AG08396 (cell line): ENCODE measurements at places on chromosomes 13 and 19.
A peak's percentile ranks its signal among the peaks of the same experiment; 100 is the strongest.

DNA sequence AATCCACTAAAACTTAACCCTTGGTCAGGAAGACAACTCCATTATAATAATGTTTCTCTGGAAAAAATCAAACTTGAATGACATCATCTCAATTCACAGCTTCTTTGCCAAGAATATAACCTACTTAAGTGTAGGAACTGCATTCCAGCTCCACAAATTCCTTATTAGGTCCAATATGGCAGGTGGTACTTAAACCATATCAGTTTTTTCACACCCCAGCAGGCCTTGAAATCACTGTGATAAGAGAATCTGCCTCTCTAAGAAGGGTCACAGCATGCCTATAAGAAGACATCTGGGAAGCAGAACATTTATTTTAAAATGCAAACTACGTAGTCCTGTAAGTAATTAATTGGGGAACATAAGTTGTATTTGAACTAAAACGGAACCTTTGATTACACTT, 687.8 kb downstream of the DIAPH3 start:
- DNase-seq = no peak

- DNase-seq = peak; percentile 79
Observed at GRCh38 chr13:87671031-87671752, at the start of gene SLITRK5. Gene SLITRK5, plus strand, starts transcription at chr13:87671371. Its CDS starts 4,018 bp downstream, at chr13:87675389.

- no peak for DNase-seq
Observed at GRCh38 chr19:54905803-54906511, at the start of gene NCR1. Gene NCR1, plus strand, starts transcription at chr19:54906148. Its CDS starts 40 bp downstream, at chr19:54906188.

- DNase-seq = no peak
Observed at GRCh38 chr13:30581582-30581981, 36.1 kb upstream of the USPL1 start.

DNA sequence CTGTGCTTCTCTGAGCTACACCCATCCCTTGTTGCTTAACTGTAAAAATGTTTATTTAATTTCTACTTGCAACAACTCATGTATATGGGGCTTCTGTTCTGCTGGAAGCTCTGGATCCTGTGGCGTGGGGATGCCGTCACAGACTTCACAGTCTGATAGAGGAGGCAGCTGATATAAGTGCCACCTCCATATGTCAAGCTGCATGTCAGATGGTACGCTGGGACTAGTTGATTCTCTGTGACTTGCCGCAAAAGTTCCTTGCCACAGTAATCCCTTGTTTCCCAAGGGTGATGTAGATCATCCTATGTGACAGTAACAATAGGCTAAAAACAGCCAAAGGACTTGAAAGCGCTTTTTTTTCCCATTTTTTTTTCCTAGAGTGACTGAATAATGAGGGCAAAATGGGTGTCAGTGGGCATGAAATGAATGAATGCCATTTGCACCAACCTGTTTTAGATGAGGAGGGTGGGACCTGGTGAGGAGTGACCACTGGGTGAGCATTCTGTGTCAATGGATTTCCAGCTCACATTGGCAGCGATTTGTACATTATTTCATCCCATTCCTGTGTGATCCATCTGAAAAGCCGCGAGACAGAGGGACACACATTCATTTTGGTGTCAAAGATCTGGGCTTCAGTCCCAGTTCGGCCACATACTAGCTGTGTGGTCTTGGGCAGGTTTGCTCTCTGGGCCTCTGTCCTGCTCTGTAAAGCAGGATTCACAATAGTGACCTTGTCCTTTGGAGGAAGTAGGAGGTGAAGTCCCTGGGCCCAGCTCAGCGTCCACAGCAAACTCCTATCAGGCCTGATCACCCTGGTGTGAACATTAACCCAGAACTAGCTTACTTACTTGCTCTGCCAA, 88.9 kb upstream of the RNF113B start:
- peak; percentile 23 for DNase-seq

- DNase-seq = no peak
Observed at GRCh38 chr19:52749780-52750179, 14.9 kb upstream of the ZNF611 start.

GRCh38 chr13:96033220-96034015, 19.8 kb downstream of the UGGT2 start:
- DNase-seq = no peak

DNA sequence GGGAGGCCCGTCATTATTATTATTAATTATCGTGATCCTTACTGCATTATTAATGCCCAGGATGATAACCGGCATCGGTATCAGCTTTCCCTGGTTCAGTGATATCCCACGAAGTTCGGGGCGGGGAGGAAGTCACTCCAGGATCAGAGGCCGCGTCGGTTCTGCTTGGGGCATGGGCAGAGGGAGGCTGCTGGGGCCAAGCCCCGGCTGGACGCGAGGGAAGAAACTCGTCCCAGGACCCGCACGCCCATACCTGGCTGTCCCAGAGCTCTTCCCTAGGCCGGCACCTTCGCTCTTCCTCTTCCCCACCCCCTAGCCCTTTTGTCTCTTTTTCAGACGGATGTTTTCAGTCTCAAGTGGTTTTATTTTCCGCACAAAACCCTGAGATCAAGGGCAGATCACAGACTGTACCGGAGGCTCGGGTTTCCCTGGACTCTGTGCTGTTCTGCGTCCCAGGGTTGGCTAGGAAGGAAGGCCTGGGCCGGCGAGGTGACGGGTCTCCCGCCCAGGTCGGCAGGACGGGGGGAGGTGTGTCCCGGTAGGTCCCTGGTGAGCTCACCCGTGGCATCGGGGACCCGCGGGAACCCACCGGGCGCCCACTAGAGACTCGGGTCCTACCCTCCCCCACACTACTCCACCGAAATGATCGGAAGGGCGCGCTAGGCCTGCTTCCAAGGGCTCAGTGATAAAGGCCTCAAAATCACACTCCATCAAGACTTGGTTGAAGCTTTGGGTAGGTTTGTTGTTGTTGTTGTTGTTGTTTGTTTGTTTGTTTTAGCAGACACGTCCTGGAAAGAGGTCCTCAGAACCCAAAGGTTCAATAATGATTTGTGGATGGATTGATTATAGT, 7.9 kb downstream of the ZIC2 start:
- no peak for DNase-seq

GRCh38 chr13:50650592-50651504, 192.6 kb downstream of the DLEU7 start:
- no peak for DNase-seq

DNA sequence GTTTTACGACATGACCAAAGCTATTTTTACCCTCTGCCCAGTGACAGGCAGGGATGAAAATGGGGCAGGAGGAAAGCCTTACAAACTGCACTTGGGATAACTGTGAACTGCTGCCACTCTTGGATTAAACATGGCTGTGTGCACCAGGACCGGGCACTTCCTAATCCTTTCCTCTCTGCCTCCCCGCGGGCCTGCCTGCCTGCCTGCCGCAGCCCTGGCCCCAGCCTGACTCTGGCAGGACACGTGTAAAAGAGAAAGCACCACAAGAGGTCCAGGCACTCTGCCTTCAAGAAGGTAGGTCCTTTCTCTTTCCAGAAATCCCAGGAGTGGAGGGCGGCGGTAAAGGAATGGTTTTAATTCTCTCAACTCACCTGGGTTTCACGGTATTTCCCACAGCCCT, 4.8 kb downstream of the TSHZ3 start:
- no peak for DNase-seq

DNA sequence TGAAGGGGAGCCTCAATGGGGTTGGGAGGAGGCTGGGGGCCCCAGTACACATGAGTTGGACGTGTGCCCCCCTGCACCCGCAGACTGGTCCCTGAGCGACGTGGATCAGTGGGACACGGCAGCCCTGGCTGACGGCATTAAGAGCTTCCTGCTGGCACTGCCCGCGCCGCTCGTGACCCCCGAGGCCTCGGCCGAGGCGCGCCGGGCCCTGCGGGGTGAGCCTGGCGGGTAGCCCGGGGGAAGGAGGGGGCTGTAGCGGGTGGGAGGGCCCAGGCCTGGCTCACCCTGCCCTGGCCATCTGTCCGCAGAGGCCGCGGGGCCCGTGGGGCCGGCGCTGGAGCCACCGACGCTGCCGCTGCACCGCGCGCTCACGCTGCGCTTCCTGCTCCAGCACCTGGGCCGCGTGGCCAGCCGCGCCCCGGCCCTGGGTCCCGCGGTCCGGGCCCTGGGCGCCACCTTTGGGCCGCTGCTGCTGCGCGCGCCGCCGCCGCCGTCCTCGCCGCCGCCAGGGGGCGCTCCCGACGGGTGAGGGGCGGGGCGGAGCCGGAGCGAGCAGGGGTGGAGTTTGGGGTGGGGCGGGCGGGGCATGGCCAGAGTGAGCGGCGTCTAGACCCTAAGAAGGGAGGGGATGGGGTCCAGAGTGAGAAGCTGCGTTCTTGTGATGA, 8.1 kb downstream of the PIK3R2 start:
- peak; percentile 95 for DNase-seq

GRCh38 chr19:11321191-11322126, 18.0 kb downstream of the RAB3D start:
- no peak for DNase-seq

DNA sequence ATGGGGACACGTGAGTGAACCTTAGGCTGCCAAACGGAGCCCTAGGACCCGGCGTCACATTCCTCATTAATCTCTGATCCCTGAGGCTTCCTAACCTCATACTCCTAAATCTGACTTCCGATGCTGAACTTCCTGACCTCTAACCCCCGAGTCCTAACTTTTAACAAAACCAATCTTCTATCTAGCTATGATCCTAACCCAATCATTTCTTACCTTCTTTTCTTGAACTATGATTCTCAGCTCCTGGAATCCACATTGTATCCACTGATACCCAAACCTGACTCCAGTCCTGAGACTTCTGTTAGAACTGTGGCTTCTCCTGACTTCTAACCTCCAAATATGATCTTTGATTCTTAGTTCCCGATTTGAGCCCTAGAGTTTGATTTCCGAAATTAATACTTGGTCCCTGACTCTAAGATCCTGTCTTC, 447 bp downstream of the NFKBIB start:
- DNase-seq = no peak

DNA sequence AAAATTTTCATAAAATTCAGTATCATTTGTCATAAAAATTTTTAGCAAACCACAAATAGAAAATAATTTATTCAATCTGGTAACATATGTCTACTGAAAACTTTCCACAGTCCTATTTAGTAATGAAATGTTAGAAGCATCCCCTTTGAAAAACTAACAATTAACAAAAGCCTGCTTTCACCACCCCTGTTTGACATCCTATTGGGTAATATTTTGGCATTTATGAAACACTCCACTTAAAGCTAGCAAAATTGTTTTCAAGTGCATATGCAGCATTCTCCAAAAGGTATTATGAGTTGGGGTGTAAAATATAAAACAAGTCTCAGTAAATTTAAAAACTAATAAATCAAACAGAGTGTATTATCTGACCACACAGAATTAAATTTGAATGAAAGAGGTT, 189.4 kb downstream of the NBEA start:
- DNase-seq = no peak

DNA sequence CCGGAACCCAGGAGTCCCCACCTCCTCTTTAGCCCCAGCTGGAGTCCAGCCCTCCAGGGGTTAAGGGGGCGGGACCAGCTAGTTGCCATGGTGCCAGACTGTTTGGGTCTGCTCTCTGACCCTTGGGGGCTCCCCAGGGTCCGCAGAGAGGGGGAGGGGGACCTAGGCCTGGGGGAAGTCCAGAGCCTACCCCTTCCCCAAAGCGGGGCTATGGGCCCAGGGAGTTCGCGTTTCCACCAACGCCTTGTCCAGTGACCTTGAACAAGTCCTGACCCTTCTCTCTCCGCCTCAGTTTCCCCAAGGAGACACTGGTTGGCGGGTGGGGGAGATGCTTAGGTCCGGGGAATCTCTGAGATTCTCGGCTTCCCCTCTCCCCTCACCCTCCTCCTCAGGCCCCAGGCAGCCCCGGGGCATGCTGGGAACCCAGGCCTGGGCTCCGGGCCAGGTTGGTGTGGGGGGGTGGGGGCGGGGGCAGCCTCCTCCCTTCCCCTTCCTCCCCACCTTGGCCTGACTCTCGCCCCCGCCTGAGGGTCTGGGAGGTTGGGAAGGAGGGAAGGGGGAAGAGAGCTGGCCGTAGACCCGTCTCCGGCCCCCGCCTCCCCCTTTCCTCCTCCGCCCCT, 2.6 kb upstream of the SPACA6 start:
- DNase-seq = peak; percentile 83

DNA sequence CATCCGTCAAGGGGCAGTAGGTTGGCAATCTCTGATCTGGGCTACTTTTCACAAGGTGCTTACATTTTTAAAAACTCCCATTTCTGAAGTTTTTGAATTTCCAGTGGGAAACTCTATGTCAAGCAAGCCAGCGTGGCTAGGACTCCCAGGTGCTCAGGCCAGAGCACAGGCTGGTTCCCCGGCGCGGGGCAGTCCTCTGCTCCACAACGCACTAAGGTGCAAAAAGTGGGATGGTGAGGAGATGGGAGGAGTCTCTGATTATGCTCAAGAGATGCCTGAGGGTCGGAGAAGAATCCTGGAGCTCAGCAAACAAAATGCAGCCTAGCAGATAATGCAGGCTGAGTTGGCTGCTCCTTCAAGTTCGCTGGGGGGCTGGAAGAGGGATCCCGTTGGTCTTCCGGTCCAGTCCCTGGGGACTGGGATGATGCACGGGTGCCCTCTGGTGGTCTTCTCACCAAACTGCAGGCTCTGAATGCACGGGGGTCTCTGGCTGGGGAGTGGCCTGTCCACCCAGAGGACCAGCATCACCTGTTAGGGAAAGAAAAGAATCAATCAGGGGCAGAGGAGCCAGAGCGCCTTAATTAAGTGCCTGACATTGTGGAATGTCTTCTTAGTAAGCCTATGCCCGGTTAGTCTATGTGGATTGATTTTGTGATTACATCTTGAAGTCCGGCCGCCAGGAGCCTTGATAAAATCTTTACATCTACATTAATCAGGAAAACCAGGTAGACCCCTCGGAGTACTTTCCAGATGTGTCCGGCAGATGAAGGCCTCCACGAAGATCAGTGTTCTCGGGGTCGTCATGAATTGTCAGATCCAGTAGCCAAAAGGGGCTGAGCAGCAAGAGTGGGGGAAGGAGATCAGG, 244.4 kb upstream of the MAB21L1 start:
- peak; percentile 83 for DNase-seq

GRCh38 chr13:71254384-71254783, 612.6 kb downstream of the DACH1 start:
- DNase-seq = no peak

DNA sequence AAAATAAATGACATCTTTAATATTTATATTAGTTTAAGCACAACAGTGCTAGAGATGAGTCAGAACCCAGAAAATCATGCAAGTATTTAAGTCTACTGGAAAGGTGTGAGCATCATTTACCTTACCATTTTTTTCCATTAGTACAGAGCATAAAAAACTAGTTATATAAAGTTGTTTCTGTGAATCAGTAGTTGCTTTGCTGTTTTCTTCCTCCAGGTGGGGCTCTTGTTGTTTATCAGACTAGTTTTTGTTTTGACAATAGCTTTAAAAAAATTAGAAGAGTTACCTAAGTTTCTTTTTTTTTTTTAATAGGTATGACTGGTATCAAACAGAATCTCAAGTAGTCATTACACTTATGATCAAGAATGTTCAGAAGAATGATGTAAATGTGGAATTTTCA, 12.7 kb downstream of the SUGT1 start:
- DNase-seq = no peak

DNA sequence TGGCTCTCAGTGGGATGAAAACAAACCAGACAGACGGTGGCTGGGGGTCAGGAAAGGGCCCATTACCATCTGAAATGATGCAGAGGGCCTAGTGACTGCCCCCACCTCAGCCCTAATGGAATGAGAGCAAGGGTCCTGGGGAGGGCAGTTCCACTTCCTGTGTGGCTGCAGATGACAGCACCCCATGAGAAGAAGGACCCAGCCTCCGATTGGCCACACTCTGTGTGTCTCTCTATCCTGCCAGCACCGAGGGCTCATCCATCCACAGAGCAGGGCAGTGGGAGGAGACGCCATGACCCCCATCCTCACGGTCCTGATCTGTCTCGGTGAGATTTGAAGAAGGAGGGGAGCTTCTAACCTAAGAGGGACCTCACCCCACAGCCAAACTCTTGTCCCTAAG, 498 bp downstream of the LILRB1 start:
- no peak for DNase-seq

- no peak for DNase-seq
Observed at GRCh38 chr19:5719274-5719960, 529 bp downstream of the LONP1 start.

GRCh38 chr13:110575322-110576069, 14.0 kb upstream of the RAB20 start:
- no peak for DNase-seq
